Upper lobe of left lung (tissue), 6 donors: ENCODE measurements at places on chromosomes 11 and 22. TPM values are rescaled to one million over a fixed set of nuclear protein-coding genes. Genes with fewer than 3 reads are reported as not detected.

DNA sequence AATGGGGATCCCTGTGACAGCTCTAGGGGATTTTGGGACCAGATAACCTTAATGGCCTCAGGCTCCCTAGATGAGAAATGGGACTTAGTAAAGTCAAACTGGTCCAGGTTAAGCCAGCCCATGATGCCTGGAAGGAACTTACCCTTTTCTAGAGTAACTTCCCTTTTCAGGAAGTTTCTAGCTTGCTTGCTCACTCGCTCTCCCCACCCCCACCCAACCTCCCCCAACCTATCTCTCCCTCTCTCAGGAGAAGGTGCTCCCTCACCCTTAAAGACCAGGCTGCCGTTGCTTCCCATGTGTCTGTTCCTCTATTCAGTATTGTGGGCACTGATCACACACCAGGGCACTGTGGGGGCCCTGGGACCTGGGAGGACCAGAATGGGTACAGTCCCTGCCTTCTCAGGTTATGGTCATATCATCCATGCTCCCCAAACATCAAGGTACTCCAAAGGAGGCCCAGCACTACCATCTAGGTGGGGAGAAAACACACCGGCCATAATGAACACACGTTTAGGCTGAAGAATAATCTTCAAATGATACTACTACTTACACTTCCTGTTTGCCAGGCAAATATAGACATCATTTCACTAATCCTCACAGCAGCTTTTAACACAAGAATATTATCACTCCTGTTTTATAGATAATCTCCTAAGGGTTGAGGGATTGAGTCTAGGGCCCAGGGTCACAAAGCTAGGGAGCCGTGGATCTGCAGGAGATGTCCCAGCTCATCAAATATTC lies 18.2 kb downstream of the KCNQ1OT1 start:
- DNase-seq: no peak

DNA sequence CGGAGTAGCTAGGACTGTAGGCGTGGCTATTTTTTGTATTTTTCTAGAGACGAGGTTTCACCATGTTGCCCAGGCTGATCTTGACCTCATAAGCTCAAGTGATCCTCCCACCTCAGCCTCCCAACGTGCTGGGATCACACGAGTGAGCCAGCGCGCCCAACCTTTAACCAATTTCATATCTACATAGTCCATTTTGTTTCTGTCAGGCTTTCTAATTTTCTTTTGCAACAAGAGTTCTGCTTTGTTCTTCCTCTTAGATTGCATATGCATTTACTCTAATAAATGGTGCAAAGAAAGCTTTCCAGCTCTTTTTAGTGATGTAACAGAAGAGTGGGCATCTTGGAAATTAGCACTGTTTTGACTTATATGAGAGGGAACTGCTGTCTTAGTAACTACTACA lies 13.3 kb downstream of the RTN3 start:
- no peak for DNase-seq

DNA sequence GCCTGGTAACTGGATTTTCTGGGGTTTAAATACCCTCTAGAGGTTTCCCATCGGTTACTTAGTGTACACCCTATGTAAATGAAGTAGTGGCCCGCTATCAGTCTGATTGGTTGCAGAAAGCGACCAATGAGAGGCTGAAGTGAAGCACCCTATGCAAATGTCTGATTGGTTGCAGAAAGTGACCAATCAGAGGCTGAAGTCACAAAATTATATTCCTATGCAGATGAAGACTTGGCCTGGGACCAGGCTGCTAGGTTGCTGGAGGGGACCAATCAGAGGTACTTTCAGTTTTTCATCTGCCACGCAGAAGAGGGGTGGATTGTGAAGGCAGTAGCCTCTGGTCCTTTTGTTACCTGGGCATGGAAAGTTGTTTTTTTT lies 134.8 kb downstream of the TBC1D22A start:
- DNase-seq: no peak

GRCh38 chr11:85052636-85053035 lies 574.5 kb downstream of the DLG2 start:
- no peak for DNase-seq

- no peak for DNase-seq
These were observed 8.8 kb downstream of the MISFA start for GRCh38 chr11:18608376-18608775.

DNA sequence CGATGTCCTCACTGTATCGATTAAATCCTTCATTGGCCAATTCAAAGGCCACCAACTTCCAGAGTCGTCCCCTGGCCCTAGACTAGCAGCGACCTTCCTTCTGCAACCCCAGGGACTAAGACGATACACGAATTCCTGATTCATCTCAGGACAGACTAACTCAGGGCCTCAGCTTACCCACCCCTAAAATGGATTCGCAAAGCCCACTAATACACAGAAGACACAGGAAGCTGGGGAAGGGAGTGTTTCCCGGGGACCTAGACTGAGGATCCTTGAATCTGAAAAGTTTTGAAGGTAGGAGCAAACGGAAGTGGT lies 509 bp downstream of the LAMTOR1 start:
- no peak for DNase-seq

The MOV10L1 gene
- 3.1 TPM for total RNA-seq

The DYNC2H1 gene
- 37.7 TPM for total RNA-seq

The F2 gene
- total RNA-seq: not detected

The MRPL40 gene
- 18.9 TPM for total RNA-seq
